CD4-positive, CD25-positive, alpha-beta regulatory T cell (primary cell): ENCODE measurements at places on chromosomes 1 and 21. TPM values are rescaled to one million over a fixed set of nuclear protein-coding genes. Genes with fewer than 3 reads are reported as not detected.

Gene HPCAL4
- polyA plus RNA-seq = 10.2 TPM

Gene TRAF3IP3
- polyA plus RNA-seq = 496 TPM

Gene KRTAP11-1
- not detected for polyA plus RNA-seq

Gene UBASH3A
- polyA plus RNA-seq = 36.2 TPM
